ENCODE measurements at places on chromosomes 11 and 22.

- DNase-seq = no peak
Observed at GRCh38 chr22:21068681-21069276, 23.0 kb downstream of the LRRC74B start.

- no peak for DNase-seq
Observed at GRCh38 chr11:100785148-100785983, 98.3 kb downstream of the ARHGAP42 start.

DNA sequence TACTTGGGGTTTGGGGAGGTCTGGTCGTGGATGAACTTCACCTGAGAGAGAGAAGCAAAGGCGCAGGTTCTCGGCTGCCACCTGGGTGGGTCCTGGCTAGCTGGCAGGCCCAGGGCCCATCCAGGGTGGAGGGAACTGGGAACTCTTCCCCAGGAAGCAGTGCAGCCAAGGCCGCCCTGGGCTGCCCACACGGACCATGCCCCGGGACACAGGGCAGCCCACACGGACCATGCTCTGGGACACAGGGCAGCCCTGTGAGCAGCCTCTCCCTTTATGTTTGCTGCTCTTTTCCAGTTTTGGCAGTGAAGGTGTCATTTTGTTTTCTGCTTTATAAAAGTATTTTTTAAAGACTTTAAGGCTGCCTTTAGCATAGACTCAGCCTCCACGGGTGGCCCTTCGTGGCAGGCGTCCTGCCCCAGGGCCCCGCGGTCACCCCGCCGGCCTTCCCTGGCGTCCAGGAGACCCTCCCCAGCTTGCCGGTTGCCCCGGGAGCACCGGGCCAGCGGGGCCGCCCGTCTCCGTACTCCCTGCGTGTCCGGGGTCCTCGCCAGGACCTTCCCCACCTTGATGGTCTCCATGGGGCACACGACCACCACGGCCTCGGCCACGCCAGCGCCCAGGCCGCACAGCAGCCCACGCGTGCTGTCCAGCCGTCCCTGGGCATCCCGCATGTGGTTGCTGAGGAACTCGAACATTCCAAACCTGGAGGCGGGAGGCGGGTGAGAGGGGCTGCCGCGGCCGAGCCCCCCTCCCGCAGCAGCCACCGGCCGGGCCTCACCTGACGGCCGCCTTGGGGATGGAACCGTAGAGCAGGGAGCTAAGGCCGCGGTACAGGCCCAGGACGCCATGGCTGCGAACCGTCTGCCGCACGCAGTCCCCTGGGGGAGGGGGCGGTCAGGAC is 1.1 kb downstream of the SLC25A1 start:
- DNase-seq = no peak

DNA sequence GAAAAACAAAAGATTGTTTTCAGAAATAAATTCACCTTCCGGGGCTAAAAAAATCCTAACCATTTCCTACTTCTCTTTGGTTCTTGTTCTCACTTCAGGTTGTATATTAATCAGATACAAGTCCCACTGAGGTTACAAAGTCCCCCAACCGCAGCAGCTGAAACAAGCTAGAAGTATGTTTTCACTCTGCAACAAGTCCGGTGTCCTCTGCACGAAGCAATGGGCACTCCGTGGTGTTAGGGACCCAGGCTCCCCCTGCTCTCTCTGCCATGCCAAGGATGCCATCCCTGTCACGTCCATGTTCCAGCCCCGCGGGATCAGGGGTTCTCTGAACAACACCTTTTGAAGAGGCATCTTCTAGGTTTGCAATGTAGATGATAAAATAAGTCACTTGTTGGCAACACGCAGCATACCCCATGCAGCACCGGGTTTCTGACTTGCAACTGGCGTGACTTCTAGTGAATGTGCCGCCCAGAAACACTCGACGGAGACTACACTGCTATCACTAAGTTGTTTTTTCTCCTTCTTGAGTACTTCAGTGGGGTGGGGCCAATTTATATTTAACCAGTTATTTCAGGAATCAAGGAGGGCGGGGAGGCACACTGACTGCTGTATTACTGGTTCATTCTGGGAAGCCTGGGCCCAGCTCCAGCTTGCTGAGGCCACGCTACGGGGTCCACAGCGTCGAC is 25.4 kb upstream of the GSTP1 start:
- DNase-seq = no peak

DNA sequence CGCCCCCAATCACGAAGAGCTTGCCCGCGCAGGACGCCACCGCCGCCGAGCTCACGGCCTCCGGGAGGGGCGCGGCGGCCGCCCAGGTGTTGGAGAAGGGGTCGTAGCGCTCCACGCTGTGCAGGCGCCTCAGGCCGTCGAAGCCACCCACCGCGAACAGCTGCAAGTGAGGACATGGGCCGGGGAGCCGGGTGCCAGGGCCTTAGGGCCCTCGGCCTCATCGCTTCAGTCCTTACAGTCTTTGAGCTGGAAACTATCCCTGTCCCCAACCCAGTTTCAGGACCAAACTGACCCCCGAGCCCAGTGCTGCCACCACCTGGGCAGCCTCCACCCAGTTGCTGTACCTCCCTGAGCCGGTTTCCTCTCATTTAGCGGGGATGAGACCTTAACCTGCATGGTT is 7.6 kb downstream of the KLHL35 start:
- DNase-seq = no peak

Measured in stimulated activated CD4-positive, alpha-beta T cell treated with anti-CD3 and anti-CD28 coated beads, TNF-alpha, amount 100 ng/mL, for 1 hour (primary cell).